Left hindlimb (tissue), 1 donor: ENCODE measurements at places on chromosomes 16 and 17.
A peak's percentile ranks its signal among the peaks of the same experiment; 100 is the strongest.

GRCh38 chr17:76534831-76535732, 2.4 kb downstream of the CYGB start:
- DNase-seq: no peak

- DNase-seq: no peak
These were observed 14.6 kb upstream of the LGALS9 start for GRCh38 chr17:27616414-27616813.

DNA sequence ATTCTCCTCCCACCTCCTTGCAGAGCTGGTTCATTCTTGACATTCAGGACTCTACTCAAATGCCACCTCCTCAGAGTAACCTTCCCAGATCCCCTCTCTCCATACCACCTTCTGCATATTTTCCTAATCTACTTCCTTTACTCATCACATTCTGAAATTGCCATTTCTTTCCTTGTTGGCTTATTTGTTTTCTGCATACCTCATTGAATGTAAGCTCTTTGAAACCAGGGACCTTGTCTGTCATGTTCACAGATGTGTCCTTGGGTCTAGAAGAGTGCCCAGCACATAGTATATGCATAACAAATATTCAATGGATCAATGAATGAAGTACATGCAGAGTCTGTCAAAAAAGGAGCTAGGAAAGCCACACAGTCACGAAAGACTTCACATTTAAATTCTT, 7.8 kb upstream of the LONP2 start:
- DNase-seq: no peak

GRCh38 chr17:2181206-2181896, 122.2 kb downstream of the SMG6 start:
- DNase-seq: peak; percentile 85

DNA sequence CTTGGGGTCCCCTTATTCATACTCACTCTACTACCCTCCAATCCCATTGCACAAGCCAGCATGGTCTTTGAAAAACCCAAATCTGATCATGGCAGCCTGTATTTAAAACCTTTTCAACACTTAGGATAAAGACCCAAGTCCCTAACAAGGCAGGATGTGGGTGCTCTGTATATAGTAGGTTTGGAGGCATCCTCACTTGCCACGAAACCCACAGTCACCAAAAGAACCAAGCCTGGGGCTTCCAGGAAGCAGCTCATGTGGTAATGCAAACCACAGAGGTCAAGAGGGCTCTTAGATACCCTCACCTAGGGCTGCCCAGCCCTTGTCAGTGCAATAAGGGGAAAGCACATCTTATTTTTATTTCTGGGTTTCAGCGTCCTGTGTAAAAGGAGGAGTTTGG, 218.6 kb upstream of the ASIC2 start:
- no peak for DNase-seq

GRCh38 chr17:77617516-77617915, 341.0 kb upstream of the TNRC6C start:
- no peak for DNase-seq

DNA sequence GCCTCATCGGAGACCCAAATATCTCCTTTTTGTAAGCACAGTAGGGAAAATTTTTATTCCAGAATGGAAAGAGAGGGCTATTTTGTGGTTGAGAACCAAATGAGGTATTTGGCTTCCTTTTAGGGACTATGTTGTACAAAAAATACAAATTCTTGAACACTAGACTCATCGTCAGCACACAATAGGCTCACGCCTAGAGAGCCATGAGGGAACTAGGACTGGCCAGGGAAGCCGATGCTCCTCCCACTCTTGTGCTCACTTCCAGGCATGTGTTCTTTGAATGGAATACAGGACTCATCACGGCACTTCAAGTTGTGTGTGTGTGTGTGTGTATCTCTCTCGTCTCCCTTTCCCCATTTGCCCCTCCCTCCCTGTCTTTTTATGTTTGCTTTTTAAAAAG, 17.8 kb upstream of the BLMH start:
- DNase-seq: no peak

- no peak for DNase-seq
These were observed 104.3 kb upstream of the HLF start for GRCh38 chr17:55160501-55160900.

- DNase-seq: no peak
These were observed 76.6 kb upstream of the CORO6 start for GRCh38 chr17:29699283-29699682.

DNA sequence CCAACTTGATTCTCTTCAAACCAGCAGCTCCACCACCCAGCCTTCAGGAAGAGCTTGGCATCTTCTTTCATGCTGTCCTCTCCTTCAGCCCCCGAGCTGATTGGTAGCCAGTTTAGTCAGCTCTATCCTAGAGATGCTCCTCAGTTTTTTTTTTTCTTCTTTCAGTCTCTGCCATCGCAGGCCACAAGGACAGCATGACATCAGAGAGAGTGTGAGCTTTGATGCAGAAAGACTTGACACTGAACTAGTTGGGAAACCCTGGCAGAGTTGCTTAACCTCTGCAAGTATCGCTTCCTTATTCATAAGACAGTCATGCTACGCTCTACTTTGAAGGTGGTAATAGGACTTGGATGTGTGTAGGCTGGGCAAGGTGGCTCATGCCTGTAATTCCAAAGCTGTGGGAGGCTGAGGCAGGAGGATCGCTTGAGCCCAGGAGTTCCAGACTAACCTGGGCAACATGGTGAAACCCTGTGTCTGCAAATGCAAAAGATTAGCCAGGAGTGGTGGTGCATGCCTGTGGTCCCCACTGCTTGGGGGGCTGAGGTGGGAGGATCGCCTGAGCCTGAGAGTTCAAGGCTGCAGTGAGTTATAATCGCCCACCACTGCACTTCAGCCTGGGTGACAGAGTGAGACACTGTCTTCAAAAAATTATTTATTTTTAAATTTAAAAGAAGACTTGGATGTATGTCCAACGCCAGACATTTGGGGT, 2.6 kb downstream of the CD300LB start:
- DNase-seq: no peak

- DNase-seq: no peak
These were observed 1.5 kb downstream of the N4BP1 start for GRCh38 chr16:48608452-48608851.

DNA sequence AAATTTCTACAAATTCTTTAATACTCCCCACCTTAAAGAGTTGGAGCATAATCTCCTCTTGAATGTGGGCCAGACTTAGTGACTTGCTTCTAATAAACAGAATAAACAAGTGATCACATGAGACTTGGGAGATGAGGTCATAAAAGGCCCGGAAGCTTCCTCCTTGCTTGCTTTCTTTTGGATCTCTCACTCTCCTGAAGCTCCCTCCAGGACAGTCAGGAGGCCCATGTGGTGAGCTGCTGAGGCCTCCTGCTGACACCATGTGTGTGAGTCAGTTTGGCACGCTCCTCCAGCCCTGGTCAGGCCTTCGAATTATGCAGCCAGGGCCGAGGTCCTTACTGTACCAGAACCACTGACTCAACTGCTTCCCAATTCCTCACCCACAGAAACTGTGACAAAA, 53.2 kb downstream of the NDEL1 start:
- no peak for DNase-seq

DNA sequence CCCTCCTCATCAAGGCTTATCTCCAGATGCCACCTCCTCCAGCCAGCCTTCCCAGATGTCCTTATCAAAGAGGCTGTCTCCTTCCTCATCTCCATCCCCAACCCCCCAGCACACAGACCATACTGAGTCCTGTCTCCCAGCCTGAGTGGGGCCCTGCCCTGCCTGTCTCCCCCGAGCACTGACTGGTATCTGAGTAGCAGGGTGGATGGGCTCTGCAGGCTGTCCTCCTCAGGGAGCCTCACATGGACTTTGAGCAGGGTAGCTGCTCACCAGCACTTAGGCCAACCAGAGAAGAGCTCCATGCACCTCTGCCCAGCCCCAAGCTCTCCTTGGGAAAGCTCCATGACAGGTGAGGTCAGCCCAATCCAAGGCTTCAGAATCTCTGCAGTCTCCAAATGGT, 20.0 kb upstream of the ITGA3 start:
- DNase-seq: no peak

DNA sequence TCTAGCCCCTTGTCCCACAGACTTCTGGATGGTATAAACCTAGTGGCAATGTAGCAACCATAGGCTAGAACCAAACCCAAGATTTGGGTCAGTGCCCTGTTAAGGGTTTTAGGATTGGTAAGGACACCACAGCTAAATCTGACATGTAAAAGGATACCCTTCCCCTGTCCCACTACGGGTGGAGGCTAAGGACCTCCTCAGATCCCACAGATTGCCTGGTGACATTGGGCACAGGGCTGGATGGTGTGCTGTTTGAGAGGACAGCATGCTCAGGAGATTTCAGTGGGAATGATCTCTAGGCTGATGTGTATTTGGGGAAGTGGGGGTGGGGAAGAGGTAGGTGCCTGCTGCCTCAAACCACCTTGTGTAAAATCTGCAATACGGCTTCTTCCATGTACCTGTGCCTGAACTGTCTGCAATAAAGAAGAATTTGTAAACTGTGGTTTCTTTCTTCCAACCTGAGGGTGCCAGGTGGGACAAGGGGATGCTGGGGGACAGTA, 671 bp upstream of the EDC4 start:
- no peak for DNase-seq

GRCh38 chr17:47715669-47716325, 17.2 kb upstream of the TBX21 start:
- DNase-seq: no peak

DNA sequence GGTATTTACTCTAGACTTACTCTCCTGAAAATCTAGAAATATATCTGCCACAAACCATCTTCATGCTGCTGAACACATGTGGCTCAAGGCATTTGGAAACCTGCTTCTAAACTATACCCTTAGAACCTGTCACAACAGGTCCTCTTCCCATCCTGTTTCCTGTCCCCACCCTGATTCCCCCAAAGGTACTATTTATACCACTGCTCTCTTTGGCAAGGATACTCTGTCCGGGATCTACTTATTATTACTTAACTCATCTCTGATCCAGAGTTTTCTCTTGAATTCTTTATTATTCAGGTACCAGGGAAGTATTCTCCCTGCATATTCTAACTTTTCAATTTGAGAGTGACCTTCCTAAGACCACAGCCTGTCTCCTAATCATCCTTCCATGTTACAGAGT, 33.4 kb downstream of the TRAF4 start:
- no peak for DNase-seq

DNA sequence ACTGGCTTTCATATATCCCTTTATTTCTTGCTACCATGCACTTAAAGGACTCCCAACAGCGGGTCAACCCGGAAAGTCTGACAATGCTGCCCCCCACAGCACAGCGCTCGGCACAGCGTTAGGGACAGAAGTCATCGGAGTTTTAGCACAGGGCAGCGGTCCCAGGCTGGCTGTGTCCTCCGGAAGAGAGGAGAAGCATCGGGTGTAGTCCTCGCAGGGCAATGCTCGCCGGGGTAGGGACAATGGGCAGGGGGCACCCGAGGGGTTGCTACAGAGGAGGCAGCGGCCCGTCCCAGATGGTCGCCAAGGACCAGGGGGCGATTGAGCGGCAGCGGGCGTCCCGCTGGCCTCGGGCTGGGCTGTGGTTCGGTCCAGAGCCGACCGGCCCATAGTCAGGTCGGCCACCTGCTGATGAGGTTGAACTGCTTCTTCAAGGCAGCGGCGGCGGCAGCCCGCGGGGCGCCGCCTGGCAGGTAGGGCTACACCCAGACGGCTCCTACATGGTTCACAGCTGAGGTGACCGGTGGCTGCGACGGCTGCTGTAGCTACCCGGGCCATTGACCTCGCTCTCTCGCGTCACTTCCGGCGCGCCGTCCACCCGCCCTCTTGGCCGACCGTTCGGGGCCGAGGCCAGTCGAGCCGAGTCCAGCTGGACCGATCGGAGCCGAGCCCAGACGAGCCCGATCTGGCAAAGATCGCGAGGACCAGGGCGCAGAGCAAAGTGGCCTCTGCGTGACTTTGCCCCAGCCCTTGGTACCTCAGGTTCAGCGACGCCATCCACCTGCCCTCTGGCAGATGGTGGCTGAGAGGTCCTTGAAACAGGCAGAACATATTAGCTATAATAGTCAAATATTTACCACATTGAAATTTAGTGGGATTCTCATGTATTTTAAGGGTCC, 4.7 kb upstream of the LCMT1 start:
- peak; percentile 94 for DNase-seq

DNA sequence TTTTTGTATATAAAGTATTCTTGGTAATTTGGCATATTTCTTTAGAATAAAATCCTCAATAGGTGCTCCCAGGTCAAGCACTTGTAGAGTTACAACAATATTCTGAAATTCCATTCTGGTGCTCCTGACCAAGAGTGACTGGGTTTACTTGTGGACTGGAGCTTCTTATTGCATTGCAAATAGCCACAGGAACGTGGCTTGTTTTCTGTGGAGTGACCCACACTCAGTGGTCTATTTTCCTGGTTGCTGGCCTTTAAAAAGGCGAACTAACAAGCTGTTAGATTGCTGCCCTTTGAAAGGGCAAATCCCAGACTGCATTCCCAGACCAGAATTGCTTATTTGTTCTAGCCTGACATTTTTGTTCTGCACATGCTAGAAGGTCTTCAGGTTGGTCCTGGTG, 658.8 kb upstream of the GOT2 start:
- no peak for DNase-seq

DNA sequence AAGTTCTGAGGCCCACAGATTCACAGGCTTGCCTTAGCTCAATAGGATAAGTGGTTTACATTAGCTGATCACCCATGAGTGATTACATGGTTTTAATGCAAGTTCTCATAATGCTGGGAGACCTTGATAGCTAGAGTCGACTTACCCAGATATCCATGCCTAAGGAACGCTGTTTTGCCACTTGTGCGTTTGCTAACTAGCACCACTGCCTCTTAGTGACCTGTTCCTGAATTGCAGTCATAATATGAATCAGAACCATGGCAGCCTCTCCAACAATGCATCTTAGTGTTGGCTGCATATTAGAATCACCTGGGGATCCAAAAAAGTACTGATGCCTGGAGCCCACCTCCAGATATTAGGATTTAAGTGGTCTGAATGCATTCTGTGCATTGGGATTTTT, 251.1 kb upstream of the CDH5 start:
- no peak for DNase-seq

- DNase-seq: no peak
These were observed 6.3 kb upstream of the RAB37 start for GRCh38 chr17:74730491-74731346.

DNA sequence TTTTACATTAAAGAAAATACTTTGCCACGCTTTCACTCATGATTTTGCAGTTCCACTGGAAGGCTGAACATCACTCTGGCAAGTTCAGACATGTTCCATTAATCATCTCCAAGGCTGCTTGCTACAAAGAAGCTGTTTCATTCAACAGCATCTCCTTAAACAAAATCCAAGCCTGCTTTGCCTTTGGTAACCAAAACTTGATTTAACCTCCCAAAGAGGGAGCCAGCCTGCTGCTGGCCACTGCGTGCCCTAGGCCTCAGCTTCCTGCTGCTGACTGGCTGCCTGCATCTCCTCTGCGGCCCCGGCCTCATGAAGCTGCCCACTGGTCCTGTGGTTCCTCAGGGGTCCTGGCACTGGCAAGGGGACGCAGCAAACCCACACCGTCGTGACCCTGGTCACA, 31.8 kb downstream of the ANKRD11 start:
- no peak for DNase-seq

DNA sequence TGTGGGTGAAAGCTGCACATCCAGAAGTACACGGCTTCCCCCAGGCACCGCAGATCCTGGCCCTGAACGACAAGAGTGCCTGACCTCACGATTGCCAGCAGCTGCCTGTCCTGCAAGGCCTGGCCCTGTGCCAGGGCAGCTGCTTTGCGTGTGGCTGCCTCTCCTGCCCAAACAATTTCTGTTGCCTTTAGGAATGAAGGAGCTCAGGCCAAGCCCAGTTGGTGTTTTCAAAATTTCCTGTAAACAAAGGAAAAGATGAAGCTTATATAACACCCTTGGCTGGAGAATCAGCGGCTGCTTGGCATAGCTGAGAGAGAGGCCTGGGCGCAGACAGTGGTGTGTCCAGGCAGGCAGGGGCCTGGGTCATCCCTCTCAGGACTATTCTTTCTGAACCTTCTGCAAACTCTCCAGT, 11.7 kb upstream of the SLC47A2 start:
- peak; percentile 83 for DNase-seq
